Effector memory CD8-positive, alpha-beta T cell (primary cell): ENCODE measurements at places on chromosomes 4 and X.

- no peak for DNase-seq
These were observed 2.6 kb upstream of the ADH1A start for GRCh38 chr4:99293357-99293756.

GRCh38 chrX:102067966-102068723 is 57.3 kb upstream of the TCEAL2 start:
- DNase-seq: peak; percentile 5

DNA sequence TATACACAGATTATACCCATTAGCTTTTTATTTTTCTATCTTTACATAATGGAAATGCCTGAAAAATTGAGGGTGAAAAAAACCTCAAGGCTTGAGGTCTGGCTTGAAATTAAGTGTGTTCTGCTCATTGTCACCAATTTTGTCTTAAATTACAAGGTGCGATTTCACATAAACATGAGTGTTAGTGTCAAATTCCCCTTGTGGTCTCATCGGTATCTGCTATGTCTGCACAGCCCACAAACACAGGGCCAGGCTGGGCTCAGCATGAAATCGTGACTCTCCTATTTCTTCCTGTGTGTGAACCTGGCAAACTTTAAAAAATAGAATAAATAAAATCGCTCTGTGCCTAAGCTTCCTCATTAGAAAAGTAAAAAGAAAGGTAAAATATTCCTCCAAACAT is 109.1 kb downstream of the CRLF2 start:
- no peak for DNase-seq

DNA sequence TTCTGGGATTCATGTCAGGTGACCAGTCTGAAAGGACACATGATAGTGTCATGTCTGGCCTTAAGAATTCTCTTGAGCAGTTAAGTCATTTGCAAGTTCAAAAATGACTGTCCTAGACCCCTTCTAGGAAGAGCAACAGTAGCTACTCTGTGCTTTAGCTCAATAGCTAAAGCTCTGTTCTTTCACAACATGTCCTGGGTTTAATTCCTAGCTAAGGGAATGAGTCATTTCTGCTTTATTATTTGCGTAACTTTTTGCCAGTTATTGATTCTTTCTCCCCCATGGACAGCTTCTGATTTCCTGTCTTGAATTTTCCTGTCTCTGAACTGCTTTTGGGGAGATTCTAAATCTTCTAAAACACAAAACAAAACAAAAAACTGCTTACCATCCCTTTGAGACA is 1055.8 kb upstream of the DIAPH2 start:
- DNase-seq: no peak

- no peak for DNase-seq
These were observed 100.2 kb downstream of the OTC start for GRCh38 chrX:38452603-38453002.

GRCh38 chrX:63350465-63350877 is 661 bp downstream of the SPIN4 start:
- DNase-seq: peak; percentile 2
